ENCODE measurements at places on chromosomes 4 and X.

DNA sequence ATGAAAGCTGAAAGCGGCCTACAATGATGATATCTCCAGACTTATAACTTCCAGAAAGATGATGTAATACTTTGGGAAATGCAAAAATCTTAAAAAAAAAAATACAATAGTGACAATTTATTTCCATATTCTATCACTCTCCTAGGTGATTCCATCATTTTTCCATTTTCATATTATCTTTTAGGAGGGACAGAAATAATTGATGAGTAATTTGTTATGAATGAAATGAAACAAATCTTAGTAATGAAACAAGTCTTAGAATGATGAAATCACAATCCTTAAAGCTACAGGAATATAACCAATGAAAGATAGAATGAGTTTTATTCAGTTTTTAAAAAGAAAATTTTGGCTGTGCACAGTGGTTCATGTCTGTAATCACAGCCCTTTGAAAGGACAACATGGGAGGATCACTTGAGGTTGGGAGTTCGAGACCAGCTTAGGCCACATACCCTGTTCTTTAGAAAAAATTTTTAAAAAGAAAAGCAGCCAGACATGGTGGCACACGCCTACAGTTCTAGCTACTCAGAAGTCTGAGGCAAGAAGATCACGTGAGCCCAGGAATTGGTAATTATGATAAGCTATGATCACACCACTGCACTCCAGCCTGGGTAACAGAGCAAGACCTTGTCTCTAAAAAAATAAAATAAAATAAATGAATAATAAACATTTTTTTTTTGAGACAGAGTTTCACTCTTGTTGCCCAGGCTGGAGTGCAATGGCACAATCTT lies 21.7 kb downstream of the CLOCK start:
- no peak for DNase-seq

DNA sequence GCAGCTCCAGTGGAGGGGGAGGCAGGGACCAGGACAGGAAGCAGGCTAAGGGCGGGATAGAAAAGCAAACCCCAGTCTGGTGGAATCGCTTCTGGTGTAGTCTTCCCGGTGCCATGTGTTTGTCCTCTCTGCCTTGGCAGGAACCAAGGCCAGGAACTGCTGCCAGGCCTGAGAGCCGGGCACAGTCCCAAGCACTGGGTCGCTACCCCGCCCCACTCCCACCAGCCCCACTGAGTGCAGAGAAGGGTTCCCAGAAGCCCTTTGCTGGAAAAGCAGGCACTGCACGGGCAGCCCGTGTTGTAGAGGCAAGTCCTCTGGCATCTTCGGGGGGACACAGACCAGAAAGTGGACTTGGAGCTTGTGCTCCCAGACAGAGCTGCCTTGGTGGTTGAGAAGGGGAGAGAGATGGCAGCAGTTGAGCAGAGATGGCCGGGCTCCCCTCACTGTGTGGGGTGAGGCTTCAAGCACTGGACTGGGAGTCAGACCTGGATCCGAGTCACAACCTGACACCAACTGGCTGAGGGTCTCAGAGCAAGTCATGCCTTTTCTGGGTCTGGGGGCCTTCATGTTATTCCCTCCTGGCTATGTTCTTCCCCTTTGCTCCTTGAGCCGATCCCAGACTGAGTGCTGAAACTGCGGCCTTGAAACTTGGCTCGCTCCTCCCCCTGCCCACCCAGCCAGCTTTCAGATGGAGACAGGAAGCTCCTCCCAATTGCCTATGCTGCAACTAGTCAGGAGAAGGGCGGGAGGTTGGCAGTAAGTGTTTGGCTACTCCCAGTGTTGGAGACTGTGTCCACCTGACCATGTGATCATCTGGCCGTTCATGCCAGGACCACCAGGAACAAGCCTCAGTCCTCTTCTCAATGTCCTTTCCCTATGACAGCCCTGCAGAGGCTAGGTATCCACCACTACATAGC lies 59.7 kb upstream of the MTM1 start:
- DNase-seq, result no peak

DNA sequence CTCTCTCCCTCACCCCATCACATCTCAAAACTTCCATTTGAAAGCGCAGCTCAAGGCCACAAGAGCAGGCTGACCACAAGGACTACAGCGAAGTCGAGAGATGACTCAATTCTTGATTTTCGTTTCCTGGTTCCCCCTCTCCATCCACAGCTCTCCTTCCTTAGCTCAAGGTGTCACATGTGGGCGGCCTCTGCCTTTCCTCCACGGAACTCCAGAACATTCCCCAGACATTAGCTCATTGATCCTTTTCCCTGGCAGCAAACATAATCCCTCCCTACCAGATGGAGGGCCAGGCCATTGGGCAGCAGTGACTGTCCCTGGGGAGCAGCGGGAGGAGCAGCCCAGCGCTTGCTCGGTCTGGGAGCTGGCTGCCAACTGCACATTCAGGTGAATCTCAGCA lies 56.3 kb downstream of the CCDC149 start:
- no peak for DNase-seq

- peak; percentile 40 for DNase-seq
Observed at GRCh38 chr4:89305712-89306437, 1.7 kb downstream of the GPRIN3 start.

DNA sequence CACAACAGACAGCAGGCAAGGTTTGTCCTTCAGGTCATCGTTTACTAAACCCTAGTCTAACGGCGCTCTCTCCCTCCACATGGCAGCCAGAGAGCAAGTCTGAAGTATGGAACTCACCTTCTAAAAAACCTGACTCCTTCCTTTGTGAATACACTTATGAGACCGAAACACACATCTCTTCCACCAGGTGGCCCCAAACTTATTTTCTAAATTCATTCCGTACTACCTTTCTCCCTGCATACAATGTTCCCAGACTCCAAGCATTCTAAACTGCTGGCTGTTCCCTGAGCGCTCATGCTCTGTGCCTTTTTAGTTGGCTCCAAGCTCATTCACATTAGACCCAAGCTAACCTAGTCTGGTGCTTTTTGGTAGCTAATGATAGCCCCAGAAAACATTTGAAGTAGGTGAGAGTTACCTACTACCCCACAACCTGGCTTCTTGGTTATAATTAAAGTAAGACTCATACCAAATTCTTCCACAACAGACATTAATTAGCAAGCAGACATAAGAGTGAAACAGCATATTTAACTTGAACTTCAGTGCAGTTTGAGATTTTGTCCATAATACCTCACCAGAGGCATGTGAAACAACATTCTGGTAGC lies 67.6 kb upstream of the DCLK2 start:
- peak; percentile 44 for DNase-seq

GRCh38 chr4:86611757-86612156 lies 17.6 kb downstream of the PTPN13 start:
- DNase-seq, result no peak

GRCh38 chr4:166957451-166957850 lies 276.8 kb downstream of the SPOCK3 start:
- no peak for DNase-seq

GRCh38 chr4:145347684-145348083 lies 134.0 kb upstream of the SMAD1 start:
- DNase-seq, result no peak

- no peak for DNase-seq
Observed at GRCh38 chr4:61723492-61723891, 523.4 kb downstream of the ADGRL3 start.

DNA sequence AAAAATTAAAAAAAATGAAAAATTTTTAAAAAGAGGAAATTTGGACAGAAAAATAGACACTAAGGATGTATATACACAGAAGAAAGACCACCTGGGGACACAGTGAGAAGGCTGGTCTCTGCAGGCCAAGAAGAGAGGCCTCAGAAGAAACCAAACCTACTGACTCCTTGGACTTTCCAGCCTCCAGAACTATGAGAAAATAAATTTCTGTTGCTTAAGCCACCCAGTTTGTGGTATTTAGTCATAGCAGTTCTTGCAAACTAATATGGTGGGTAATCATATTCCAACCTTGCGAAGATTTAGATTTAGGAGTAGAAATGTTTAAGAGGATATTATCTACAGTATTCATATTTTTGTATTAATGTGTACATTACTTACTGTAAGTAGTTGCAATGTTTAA lies 56.4 kb downstream of the COQ2 start:
- no peak for DNase-seq

DNA sequence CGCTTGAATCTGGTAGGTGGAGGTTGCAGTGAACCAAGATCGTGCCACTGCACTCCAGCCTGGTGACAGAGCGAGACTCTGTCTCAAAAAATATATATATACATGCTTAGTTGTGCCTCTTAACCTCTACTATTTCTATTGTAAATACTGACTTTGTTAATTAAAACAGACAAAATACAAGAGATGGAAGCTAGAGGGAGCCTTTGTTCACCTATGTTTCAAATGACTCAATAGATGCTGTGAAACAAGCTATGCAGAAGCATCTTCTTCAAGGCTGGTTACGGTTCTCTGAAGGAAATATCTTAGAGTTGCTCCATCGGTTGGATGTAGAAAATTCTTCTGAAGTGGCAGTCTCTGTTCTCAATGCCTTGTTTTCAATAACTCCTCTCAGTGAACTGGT lies 6.2 kb downstream of the NCAPG start:
- DNase-seq, result peak; percentile 76

GRCh38 chr4:41620594-41621256 lies 82.8 kb downstream of the LIMCH1 start:
- no peak for DNase-seq

DNA sequence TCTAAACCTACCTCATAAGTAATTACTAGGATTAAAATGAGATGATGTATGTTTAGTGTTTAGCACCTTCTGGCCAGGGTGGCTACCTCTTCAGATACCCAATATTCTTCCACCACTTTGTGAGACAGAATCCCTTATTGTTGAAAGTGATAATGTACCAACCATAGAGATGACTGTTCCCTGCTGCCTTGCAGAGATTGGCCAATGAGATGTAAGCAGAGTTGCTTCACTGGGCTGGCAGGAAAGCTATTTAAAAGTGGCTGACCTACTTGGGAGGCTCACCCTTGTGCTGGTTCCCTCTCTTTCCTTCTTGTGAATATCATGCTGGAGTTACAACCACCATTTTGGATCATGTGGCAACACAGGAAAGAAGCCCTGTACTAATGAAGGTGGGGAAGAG lies 58.9 kb downstream of the TMEM154 start:
- DNase-seq, result no peak

- peak; percentile 89 for DNase-seq
Observed at GRCh38 chr4:5863461-5864113, 29.3 kb downstream of the CRMP1 start.

- no peak for DNase-seq
Observed at GRCh38 chrX:114583646-114584374, at the start of gene HTR2C. HTR2C (plus strand) TSS chrX:114584086; CDS start chrX:114726937, 142,851 bp downstream.

DNA sequence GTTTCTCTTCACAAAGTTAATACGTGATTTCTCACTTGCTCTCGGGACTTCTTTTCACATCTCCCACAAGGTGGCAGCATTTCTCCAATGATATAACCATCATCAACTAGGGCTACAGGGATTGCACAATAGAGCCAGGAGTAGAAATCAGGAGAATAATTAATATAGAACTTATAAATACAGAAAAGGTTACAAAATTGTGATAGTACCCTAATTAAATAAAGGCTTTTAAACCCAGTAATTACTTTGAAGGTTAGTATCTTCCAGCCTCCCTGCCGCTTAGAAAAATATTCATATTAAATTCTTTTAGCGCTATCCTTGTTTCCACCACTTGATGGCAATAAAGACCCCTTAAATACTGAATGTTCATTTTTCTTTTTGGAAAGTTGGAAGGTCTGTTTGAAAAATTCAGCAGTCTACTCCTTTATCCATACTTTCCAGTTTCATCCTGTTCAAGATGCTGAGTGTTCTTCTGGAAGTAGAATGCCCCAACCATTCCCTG lies 65.8 kb downstream of the RASGEF1B start:
- DNase-seq, result peak; percentile 89

DNA sequence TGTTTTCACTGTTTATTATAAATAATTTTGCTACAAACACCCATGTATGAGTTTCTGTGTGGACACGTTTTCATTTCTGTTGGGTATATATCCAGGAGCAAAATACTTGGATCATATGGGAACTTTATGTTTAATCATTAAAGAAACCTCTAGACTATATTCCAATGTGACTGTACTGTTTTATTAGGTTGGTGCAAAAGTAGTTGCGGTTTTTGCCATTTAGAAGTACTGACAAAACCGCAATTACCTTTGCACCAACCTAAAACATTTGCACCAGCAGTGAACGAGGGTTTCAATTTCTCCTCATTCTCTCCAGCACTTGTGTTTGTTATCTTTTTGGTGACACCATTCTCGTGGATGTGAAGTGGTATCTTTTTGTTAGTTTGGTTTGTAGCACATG lies 565.0 kb downstream of the TRIML1 start:
- DNase-seq, result no peak

DNA sequence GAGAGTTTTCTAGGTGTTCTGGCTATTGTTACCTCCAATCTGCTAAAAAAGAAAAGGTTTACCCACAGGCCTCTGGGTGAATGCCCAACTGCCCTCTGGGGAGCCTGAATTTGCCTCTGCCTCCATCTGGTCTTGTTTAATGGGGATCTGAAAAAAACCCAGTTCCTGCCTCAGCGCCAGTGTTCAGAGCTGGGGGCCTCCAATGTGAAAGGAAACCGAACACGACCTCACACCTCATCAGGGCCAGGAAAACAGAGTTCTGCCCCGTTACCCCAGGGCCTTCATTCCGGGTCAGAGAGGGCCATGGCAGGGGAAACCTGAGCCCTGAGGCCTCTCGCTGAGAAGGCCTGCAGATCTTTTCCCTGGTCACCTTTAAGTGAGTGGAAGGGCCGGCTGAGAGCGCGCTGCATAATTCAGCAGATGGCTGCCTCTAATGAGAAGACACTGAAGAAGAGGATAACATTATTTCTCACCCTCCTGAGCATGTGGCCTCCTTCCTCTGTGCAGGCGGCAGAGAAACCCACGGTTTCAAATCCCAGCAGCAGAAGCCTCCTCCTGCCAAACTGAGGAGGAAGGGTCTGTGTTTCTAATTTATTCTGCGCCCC lies 6.8 kb downstream of the SEPTIN6 start:
- DNase-seq, result peak; percentile 48

- peak; percentile 54 for DNase-seq
Observed at GRCh38 chr4:985123-985830, 1.6 kb upstream of the IDUA start.

- peak; percentile 33 for DNase-seq
Observed at GRCh38 chrX:139766545-139766983, 58.6 kb upstream of the MCF2 start.

DNA sequence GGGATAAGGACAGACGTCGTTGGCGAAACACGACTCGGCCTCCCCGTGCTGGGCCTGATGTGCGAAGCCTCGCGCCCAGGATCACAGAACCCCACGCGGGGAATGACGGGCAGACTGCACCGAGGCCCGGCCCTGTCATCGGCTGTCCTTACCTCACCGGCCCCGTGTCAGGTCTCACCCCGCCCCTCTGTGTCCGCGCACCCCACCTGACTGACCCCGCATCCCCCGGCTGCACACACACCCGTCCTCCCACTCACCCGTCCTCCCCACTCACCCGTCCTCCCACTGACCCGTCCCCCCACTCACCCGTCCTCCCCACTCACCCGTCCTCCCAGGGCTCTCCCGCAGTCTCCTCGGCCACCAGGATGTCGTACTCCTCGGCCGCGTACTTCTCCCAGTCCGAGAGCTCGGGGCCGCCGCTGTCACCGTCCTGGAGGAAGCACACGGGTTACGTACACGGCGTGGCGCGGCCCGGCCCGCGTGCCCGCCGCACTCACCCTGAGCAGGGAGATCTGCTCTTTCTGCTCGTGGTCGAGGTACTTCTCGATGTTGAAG lies 19.8 kb upstream of the GTPBP6 start:
- no peak for DNase-seq
